ENCODE measurements at places on chromosomes 6 and 20.

- DNase-seq: no peak
Measured at GRCh38 chr6:100342830-100343229, 121.9 kb downstream of the SIM1 start.

- DNase-seq: no peak
Measured at GRCh38 chr20:8128291-8129060, 3.6 kb upstream of the PLCB1 start.

- DNase-seq: no peak
Measured at GRCh38 chr6:133743621-133744020, 145.3 kb upstream of the TCF21 start.

- peak; percentile 42 for DNase-seq
Measured at GRCh38 chr6:42390228-42390934, 61.3 kb downstream of the TRERF1 start.

GRCh38 chr6:20715135-20715806 is 181.0 kb downstream of the CDKAL1 start:
- DNase-seq: no peak

GRCh38 chr6:112289038-112289566 is 34.7 kb upstream of the LAMA4 start:
- DNase-seq: no peak

- peak; percentile 70 for DNase-seq
Measured at GRCh38 chr6:13336553-13336952, 8.2 kb upstream of the TBC1D7 start.

- DNase-seq: no peak
Measured at GRCh38 chr6:106702046-106702445, 72.7 kb downstream of the QRSL1 start.

DNA sequence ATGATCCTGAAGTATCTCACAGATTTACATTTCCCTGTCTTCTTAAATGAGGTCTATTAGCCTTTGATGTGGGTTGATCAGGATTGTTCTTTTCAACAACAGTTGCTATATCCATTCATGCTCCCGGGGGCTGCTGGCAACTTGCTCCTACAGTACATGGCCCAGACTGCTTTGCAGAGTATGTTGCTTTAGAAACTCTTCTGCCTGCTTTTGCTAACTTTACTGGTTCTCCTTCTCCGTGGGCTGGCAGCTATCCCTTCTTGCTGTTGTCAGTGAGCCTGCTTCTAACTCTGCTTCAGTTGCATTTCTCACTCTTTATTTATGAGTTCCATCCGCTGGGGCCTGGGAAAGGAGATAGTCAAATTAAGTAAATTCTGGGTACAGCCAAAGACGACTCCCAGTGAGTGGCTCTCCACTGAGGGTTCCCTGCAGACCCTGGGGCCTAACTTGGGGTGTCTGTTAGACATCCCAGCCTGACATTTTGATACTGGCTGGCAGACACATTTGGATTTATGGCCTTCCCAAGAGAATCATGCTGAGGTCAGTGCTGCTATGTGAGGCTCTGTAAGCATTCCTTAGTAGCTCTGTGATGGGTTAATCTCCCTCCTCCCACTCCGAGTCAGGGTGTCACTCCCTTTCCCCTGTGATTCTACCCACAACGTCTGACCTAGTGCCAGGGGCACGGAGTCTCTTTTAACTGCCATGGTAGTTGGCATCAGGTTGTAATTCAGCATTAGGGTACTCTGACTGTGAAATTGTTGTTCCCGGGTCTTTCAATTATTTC is 73.6 kb downstream of the SLX4IP start:
- no peak for DNase-seq

GRCh38 chr6:159880412-159880975 is 10.3 kb upstream of the MAS1 start:
- DNase-seq: no peak

- DNase-seq: no peak
Measured at GRCh38 chr20:33909331-33909921, 84.3 kb upstream of the RALY start.

DNA sequence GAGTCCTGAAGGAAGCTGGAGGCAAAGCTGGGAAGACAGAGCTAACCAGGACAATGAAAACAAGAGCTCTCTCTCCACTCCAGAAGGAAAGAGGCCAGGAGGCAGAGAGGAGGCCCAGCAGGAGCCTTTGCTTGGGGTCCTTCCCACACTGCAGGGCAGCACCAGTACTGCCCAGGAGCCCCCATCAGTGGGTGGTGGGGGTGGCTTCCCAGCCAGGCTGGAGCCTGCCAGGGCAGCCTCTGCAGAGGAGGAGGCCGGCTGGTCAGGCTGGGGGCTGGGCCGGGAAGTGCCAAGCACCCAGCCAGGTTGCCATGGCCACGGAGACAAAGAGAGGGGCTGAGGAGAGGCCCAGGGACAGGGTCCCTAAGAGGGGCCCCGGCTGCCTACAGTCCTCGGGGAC is 33.4 kb downstream of the PREX1 start:
- DNase-seq: no peak

GRCh38 chr6:29927275-29927569 is 15.1 kb upstream of the HLA-A start:
- no peak for DNase-seq

GRCh38 chr6:157995458-157995857 is 13.8 kb downstream of the SYNJ2 start:
- DNase-seq: no peak

Measured in CD4-positive, alpha-beta T cell treated with Interleukin-1 beta for 1 hour (primary cell).